ENCODE measurements at places on chromosomes 5 and 9.

DNA sequence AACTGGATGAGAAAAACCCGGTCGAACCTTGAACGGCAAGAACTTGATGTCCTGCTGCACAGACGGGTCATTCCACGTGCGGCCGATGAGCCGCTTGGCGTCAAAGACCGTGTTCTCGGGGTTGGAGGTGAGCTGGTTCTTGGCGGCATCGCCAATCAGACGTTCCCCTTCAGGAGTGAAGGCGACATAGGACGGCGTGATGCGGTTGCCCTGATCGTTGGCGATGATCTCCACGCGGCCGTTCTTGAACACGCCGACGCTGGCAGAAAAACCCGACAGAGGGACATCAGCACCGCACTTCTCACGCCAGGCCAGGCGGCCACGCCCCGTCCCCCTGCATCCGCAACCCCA lies 519 bp downstream of the HSPA5 start:
- no peak for DNase-seq

GRCh38 chr5:172150514-172151425 lies 37.3 kb downstream of the STK10 start:
- peak; percentile 93 for DNase-seq

DNA sequence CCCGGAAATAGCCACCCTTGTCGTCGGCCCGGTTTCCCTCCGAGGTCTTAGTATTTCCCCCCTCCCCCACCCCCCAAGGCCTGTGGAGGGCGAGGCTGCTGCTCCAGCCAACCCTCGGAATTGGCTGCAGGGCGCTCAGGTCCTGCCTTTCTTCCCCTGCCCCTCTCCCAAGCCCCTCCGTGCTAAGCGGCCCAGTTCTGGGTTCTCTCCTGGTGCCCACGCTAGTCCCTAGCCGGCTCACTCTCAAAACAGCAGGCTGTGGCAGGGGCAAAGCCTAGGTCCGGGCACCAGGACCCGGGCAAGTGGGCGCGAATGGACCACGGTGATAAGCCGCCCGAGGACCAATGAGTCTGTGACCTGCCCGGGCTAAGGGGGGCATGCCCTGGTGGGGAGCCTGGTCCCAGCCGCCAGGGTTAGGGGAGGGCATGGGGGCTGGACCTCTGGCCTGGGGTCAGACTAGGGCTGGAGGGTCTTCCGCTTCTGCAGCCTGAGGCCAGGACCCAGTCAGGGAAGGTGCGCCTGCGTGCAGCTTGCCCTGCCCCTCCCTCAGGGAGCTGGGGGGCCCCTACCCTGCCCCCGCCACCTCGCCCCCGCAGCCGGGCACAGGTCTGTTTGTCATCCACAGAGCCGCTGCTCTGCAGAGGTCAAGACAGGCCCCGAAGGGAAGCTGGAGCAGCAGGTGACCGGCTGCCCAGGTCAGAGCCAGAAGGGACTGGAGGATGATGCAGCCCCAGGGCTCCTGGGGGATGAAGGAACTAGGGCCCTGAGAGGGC lies 5.0 kb upstream of the IRX4 start:
- no peak for DNase-seq

DNA sequence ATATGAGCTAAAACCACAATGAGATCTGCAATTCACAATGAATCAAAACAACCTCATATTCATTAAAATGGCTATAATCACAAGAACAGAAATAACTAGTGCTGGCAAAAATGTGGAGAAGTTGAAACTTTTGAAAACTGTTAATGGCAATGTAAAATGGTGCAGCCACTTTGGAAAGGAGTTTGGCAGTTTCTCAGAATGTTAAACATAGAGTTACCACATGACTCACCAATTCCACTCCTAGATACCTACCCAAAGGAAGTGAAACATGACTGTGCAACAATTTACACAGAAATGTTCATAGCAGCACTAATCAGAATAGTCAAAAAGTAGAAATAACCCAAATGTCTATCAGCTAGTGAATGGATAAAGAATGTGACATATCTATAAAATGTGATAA lies 862.2 kb downstream of the DTWD2 start:
- DNase-seq = no peak

DNA sequence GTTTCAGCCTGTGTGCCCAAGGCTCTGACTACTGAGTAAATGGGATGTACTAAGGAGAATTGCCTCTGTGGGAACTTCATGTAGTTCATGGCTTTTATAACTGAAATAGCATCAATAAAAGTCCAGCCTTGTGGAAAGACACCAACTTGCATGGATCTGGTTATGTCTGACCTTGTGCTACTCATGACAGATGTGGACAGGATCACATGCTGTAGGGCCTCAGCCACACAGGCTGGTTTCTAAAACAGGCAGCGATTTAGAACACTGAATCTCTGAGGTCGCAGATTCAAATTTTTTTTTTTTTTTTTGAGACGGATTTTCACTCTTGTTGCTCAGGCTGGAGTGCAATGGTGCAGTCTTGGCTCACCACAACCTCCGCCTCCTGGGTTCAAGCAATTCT lies 66.5 kb upstream of the SPIN1 start:
- no peak for DNase-seq

- no peak for DNase-seq
These were observed 104.8 kb upstream of the CLINT1 start for GRCh38 chr5:157963761-157964160.

GRCh38 chr9:14661421-14662059 lies 31.7 kb downstream of the ZDHHC21 start:
- DNase-seq = peak; percentile 25

GRCh38 chr5:144368556-144368955 lies 197.9 kb downstream of the KCTD16 start:
- DNase-seq = no peak

DNA sequence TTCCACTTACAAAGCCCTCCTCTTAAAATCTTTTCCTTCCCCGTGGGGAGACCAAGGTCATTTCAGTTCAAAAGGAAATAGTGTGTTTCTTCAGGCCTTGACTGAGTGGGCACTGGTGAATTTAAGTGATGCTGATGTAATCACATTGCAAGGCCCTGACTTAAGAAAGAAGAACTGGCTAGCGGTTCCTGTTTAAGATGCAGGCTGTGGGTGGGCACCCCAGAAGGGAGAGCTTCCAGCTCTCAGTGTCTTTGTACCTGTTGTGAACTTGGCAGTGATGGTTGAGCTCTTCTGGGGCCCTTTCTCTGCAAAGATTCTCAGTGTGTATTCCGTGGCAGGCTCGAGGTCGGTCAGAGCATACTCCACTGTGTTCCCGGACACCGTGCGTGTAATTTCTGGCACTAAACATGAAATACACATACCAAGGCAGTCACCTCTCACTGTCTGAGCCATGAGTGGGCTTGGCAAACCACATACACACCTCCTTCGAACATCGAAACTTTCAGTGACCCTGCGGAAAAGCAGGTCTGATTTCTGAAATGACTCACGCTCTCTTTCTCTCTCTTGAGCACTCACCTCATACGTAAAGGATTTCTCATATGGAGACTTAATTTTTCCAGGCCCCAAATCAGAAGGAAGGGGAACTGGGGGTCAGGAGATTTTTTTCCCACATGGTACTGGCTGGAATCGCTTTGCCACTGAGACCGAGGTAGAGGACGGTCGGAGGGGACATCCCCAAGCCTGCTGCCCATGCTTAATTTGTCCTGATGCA lies 81.9 kb downstream of the TNC start:
- DNase-seq = peak; percentile 48

All from common myeloid progenitor, CD34-positive (primary cell).